Left lobe of liver (tissue), 2 donors: ENCODE measurements at places on chromosomes 13 and 19.

DNA sequence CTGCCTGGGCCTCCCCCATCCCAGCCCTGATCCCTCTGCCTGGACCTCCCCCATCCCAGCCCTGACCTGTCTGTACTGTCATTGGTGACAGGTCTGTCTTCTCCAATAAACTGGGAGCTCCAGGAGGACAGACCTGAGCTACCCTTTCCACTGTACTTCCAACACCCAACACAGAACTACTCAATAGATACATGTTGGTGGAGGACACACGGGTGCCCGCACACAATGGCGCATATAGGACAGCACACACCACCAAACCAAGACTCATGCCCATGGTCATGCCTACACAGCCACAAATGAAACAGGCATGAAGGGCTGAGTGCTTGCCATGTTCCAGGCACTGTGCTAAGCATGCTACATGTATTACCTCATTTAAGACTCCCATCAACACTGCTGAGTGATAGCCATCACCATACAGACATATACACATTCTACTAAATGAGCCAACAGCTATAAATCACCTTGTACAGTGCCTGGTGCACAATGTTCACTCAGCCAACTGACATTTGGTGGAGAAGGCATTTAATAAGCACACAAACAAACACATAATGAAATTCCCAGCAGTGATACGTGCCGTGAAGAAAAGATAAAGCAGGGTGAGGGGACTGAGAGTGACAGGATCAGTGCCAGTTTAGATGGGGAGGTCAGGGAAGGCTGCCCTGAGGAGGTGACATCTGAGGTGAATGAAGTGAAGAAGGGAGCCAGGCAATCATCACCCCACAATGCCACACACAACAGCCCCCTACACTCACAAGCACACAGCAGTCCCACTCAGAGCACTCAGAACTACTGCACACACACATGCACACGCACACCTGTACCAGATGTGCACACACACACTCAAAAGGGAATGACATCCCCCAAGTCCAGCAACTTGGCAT lies 857 bp downstream of the POU2F2 start:
- no peak for DNase-seq

GRCh38 chr19:10852098-10852800 lies 4.0 kb downstream of the C19orf38 start:
- no peak for DNase-seq

- no peak for DNase-seq
Measured at GRCh38 chr13:38697628-38698333, 10.9 kb downstream of the FREM2 start.

DNA sequence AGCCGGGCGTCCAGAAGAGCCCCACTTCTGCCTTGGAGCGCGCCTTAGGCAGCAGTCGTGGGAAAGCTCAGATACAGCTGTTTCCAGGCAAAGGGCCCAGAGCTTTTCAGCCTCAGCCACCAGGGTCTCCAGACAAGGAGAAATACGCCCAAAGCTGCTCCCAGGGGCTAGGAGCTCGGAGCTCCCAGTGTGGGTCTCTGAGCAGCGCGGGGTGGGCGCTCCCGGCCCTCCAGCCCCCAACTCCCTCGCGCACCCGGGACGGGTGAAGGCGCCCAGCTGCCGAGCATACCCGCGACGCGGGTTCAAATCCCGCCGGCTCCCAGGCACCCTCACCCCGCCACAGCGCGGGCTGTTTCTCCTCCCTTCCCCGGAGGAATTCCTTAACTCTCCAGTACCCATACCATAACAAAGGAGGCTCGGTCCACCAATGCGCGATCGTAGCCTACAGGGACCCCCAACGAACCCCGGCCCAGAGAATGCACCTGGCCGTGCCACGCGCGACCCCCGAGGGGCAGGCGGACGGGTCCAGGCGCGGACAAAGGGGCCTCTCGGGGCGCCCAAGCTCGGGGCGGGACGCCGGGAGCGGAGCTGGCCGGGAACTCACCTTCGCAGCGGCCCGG lies 507 bp downstream of the COL4A1 start:
- DNase-seq = peak; percentile 39

GRCh38 chr19:53183146-53183764 lies 9.9 kb downstream of the ZNF665 start:
- DNase-seq = no peak

DNA sequence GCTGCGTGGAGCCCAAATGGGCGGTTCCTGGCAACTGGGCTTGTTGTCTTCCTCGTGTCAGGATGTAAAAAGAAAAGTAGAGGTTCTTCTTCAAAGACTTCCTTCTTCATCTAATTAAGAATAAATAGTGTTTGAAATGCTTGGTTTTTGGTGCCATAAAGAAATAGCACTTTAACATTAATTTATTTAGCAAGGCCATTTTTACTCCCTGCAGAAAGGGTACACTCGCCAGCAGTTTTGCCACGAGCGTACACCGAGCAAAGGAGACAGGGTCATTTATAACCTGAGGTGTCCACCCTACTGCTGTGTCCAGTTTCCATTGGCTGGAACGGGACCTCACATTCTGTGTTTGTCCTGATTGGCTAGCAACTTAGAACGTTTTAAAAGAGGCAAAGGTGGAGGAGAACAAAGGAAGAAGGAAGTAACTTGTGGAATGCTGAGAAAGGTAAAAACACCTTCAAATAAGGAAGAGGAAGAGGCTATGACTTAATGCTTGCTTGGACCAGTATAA lies 21.8 kb upstream of the OR10H1 start:
- DNase-seq = peak; percentile 82

- no peak for DNase-seq
Measured at GRCh38 chr13:30829145-30829832, 76.8 kb upstream of the MEDAG start.

- no peak for DNase-seq
Measured at GRCh38 chr13:30818323-30818960, 83.1 kb downstream of the ALOX5AP start.

- DNase-seq = no peak
Measured at GRCh38 chr13:35824395-35824794, 306.8 kb downstream of the DCLK1 start.

- no peak for DNase-seq
Measured at GRCh38 chr19:3556978-3557460, 367 bp downstream of the MFSD12 start.

- no peak for DNase-seq
Measured at GRCh38 chr13:105817498-105817897, 718.0 kb downstream of the EFNB2 start.

- peak; percentile 65 for DNase-seq
Measured at GRCh38 chr19:3821857-3822364, 35.7 kb upstream of the MATK start.

GRCh38 chr13:106835477-106835876 lies 267.5 kb upstream of the ARGLU1 start:
- DNase-seq = no peak

DNA sequence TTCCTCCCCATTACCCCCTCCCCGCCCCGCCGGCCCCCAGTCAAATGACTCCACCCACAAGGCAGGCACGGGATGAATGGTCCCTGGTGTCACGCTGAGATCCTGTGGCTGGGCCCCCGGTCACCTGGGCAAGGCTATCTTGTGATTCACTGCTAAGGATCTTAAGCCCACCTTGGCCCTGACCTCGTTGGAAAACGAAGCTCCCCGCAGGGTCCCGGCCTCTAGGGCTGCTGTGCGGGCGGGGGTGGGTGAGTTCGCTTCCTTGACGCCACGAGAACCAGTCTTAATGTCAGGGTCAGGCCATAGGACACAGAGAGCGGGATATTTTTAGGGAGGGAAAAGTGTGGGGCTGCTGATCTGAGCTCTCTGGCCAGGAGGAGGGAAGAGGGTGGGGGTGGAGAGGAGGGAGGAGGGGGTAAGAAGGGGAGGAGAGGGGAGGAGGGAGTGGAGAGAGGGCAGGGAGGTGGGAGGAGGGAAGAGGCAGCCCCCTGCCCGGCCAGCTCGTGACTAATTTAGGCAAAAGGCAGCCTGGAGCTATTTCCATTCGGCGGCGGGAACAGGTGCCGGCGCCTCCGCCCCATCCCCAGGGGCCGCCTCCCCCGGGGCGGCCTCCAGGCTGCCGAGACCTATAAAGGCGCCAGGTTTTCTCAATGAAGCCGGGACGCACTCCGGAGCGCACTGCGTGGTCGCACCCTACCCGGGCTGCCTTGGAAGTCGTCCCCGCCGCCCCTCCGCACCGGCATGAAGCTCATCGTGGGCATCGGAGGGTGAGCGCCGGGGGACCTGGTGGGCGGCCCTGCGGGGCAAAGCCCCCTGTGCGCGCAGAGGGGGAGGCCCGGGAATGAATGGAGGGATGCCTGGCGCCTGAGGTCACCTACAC lies at the start of gene NMRK2:
Gene NMRK2 (plus strand): TSS at position 139 of the 880 bp plus-strand sequence. CDS start 603 bp downstream, at position 742.
- DNase-seq = no peak

GRCh38 chr13:30857018-30857417 lies 49.1 kb upstream of the MEDAG start:
- DNase-seq = no peak

GRCh38 chr19:2906631-2907195 lies 6.0 kb downstream of the ZNF57 start:
- no peak for DNase-seq

DNA sequence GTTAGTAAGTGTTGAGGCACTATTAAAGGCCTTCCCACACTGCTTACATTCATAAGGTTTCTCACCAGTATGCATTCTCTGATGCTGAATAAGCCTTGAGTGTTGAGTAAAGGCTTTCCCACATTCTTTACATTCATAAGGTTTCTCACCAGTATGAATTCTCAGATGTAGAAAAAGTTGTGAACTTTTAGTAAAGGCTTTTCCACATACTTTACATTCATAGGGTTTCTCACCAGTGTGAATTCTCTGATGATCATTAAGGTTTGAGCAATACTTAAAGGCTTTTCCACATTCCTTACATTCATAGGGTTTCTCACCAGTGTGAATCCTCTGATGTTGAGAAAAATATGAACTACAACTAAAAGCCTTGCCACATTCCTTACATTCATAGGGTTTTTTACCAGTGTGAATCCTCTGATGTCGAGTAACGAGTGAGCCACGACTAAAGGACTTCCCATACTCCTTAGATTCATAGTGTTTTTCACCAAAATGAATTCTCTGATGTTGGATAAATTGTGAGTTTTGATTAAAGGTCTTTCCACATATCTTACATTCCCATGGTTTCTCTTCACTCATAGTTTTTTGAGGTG lies 24.2 kb downstream of the ZNF829 start:
- DNase-seq = no peak

- no peak for DNase-seq
Measured at GRCh38 chr19:5586300-5587070, 18.7 kb upstream of the TINCR start.

GRCh38 chr13:49777746-49778614 lies 14.5 kb downstream of the KPNA3 start:
- no peak for DNase-seq

- no peak for DNase-seq
Measured at GRCh38 chr13:111263566-111263965, 56.9 kb upstream of the TEX29 start.

DNA sequence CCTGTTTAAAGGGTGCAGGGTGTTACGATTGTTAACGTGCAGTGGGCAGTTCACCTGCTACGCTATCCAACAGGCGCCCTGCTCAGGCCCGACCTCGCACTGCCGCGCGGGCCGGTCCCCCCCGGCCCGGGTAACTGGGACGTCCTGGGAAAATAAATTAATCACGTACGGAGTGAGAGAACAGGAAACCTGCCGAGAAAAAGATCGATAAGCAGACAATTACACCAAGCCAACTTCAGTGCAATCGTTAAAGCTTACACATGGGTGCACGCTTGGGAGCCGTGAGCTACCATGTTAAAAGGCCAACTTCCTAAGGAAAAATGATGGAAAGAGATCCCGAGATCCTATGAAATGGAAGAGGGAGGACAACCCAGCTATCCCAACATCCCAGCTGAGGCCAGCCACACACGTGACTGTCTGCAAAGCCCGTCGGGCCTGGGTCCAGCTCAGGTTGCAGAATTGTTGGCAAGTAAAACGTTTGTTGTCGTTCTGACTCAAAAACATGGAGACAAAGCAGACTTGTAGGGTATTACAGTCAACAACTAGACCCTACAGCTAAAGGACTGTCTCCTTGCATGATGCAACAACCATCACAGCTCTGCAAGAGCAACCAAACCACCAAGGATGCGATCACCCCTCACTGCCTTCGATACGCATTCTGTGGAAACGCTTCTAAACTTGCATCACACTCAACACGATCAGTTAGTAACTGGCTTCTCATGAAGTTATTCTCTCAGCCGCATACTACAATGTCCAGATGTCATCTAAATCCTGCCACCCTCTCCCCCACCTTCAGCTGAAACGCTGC lies 741 bp upstream of the TUBGCP3 start:
- no peak for DNase-seq

DNA sequence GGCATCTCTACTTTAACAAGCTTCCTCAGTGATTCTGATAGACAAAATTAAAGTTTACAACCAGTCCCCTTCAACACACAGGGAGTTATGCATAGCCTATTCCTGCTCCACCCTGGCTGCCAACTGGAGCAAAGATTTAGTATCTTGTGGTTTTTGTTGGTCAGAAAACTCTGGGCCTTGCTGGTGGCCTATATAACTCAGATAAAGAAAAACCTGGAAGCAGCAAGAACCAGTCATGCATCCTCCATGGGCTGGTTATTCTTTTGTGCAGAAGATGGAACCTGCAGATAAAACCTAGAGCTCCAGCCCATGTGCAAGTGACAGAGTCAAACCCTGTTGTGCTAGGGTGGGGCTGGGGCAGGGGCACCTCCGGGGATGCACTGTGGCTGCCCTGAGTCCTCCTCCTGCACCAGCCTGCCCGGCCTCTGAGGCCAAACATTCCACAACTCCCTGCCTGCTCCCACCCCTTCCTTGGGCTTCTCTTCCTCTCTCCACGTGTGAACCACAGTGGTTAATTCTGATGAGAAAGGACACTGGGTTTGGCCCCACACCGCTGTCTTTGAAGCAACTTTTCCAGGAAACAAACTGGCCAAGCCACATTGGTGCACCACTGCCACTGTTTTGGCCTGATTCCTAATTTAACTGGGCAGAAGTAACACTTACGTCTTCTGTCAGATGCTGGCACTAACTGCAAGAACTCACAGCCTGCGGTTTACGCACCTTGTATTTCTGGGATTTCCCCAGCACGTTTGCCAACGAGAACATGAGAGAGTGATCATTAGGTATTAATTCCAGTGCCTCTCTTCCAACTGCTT lies 23.3 kb upstream of the GGACT start:
- no peak for DNase-seq

DNA sequence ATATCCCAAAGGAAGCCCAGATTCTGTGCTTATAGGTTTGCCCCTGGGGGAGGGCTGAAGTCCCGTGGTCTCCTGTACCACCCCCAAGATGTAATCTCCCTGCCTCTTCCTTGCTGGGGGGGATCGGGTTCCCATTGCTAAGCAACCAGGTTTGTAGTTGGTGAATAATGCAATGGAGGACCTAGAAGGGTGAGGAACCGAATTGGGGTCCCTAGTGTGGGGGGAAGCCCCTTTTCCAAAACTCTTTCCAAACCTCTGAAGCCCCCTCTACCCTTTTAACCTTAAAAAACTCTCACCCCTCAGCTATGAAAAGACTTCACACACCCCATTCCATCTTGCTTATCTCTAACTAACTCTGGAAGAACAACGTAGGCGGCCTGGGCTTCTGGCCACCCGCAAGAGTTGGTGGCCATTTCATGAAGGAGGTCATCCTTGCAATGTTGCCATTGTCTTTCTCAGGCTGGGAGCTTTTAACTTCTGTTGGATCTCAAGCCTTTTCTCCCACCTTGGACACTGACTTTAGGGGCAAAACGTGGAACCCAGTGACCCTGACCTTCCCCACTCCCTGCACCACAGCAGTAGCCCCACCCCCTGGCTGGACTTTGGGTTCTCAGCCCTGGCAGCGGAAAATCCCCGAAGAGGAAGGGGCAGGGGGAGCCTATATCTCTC lies 661 bp downstream of the PALM3 start:
- DNase-seq = peak; percentile 86
